GM10248 (cell line): ENCODE measurements at places on chromosomes 16 and 17.

DNA sequence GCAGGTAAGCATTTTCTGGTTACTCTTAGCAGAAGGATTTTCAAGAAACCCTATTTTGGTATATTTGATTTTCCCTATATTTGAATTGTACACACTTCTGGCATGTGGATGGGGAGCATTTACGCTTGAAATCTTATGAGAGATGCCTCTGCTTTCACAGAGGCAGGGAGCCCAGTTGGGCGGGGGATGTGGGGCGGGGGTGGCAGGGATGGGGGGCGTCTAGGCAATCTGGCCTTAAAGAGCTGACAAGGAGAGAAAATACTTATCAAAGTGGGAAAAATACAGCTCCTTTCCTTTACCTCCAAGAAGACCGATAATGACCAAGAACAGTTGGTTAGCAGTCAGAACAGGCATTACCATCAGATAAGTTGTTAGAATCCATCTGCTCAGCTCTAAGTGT is 79.1 kb upstream of the NUDT7 start:
- DNase-seq, result no peak

GRCh38 chr17:49748223-49748622 is 15.7 kb downstream of the FAM117A start:
- DNase-seq, result no peak

GRCh38 chr17:72333570-72333969 is 212.8 kb downstream of the SOX9 start:
- DNase-seq, result no peak

DNA sequence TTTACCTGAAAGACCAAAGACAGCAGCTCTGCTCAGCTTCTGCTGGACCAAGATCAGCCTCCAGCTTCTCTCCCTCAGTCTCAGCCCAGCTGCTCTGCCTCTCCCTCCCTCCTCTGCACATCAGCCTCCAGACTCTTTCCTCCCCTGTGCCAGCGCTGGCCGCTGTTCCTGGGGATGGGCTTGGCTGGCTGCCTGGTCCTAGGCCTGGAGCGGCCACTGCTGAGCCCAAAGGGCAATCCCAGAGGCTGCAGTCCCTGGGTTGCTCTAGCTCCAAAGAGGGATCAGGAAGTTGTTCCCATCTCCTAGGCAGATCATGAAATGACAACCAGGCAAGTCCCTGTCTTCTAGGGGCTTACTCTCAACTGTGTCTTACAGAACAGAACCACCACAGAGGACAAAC is 31.3 kb downstream of the DCUN1D3 start:
- DNase-seq, result no peak

DNA sequence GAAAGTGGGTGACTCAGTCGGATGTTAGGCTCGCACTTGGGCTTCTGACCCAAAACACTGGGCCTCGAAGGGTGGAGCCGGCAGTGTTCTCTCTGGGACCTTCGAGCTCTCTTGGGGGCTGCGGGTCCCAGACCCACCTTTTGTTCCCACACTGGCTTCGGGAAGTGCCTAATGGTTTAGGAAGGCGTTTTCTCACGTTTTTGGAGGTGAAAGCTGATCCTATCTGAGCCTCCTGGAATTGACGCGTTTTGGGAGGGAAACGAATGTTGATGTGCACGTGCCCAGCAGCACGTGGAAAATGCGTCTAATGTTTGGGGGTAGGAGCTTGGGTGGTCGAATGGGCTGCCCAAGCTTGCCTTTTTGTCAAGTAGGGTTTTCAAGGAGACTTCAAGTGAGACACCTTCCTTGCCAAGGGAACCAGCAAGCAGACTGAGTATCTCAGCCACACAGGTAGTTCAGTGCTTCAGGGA is 666 bp downstream of the HGS start:
- no peak for DNase-seq

GRCh38 chr17:78197147-78197832 is 10.1 kb downstream of the AFMID start:
- no peak for DNase-seq

DNA sequence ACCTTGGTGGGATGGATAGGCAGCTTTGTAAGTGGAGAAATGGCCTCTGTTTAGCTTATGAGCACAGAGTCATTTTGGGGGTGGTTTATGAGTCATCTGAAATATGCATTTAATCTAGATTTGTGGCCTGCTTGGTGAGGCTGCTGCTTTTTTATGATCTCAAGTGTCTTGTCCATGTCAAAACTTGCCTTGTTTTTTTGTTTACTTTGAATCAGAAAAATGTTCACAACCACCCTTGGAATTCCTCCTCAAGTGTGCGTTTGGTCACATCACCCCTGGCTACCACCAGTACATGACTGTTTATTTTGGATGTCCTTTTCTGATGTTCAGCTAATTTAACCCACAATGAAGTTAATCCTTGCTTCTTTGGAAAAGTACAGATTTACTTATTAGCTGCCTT is 64.6 kb downstream of the FTO start:
- DNase-seq, result no peak

DNA sequence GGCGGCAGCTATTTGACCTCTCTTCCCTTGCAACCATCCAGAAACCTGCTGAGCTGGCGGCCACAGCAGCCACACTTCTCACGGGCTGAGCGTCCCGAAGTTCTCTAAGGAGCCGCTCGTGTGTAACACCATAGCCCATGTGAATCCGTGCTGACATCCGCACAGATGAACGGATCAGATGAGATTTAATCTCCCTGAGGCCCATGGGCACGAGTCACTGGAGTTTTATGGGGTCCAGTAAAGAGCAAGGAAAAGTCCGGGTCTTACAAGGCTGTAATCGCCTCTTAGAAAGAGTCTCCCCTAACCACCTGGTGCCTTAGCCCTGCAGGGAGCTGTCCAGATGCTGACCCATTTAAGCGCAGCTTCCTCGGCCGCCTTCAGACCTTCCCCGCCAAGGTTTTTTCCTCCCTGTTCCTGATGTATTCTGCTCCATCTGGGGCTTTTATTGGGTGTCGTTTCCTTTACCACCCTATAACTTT is 5.5 kb upstream of the CACNG5 start:
- peak; percentile 54 for DNase-seq

DNA sequence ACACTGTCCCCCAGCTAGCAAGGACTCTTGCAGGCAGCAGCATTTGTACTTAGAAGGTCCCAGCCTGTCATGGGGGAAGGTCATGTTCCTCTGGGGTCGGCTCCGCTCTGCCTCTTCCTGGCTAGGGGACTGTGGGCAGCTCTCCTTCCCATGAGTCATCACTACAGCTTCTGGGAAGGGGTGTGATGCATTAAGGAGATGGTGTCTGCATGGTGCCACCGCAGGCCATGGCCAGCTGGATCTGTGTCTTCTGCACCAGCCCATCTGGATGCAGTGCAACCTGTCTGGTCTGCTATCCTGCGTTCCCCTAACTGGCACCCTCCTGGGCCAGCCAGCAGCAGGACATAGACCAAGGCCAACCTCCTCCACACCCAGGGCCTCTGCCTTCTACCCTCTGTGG is 6.3 kb downstream of the STARD3 start:
- DNase-seq, result no peak

DNA sequence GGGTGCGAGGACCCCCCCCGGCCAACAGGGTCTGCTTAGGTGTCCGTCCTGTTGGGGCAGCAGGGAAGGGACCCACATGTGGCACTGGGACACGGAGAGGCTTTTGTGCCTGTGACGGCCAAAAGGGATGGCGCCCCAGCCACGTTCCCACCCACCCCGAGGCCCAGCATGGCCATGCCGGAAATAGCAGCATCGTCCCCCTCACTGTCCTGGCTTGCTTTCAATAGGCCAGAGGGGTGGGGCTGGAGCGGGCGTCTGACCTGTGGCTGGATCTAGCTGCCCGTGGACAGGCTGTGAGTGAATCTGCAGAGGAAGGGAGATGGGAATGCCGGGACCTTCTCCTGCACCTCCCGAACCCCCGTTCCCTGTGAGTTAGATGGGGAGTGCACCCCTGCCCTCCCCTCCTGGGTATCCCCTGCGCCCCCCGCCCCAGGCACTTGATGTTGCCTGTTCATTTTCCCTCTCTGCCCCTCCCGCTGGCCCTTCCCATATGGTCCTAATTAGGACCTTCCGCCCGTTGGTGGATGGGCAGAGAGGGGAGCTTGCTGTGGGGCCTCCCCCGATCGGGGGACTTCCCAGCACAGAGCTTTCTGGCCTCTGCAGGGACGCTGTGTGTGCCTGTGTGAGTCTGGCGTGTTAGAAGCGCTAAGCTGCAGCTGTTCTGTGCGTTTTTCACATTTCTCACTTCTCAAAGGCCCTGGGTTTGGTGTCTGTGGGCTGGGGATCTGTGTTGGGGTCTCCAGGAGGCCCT is 292.8 kb downstream of the SEC14L1 start:
- peak; percentile 82 for DNase-seq

GRCh38 chr17:81470944-81471817 is 41.4 kb downstream of the ACTG1 start:
- DNase-seq, result no peak

DNA sequence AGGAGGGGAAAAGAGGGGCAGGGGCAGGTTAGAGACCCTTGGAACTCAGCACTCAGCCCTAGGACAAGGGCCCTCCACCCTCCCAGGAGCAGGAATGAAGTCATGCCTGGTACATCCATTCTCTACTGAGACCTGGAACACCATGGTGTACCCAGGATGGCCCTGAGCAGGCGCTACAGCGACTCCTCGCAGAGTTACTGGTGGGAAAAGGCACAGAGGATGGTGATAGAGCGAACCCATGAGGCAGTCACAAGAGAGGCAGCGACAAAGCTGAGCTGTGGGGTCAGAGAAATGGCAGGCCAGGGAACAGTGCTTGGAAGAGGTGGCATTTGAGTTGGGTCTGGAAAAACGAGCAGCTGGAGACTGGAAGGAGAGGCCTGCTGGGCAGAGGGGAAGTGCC is 37.5 kb downstream of the SRCIN1 start:
- no peak for DNase-seq

GRCh38 chr16:49867234-49867633 is 11.3 kb upstream of the ZNF423 start:
- DNase-seq, result no peak

DNA sequence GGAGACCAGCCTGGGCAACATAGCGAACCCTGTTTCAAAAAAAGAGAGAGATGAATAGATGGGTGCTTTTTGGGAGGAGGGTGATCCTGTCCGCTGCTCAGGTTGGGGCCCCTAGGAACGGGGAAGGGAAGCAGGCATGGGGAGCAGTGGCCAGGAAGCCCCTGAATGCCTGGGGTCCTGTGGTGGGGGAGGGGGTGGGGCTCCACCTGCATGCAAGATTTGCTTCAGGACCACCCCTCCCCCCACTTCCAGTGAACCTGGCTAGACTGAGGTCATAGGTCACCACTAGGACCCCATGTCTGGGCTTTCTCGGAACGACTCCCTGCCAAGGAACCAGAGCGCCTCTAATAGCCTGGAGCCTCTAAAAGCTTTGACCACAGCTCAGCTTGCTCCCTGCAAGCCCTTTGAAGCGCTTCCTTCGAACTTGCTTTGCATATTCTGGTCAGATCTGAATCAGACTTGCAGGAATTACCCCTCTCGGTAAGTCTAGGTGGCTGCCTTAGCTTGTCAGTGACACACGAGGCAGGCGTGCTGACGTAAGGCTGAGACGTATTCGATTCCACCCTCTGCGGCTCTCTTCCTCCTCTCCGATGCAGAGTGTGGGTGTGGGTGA is 3.7 kb downstream of the SOCS3 start:
- DNase-seq, result peak; percentile 91

GRCh38 chr16:48949636-48950035 is 332.0 kb downstream of the CBLN1 start:
- DNase-seq, result no peak
